Fibroblast of skin of right biceps (primary cell): ENCODE measurements at places on chromosomes 1 and 21.
A peak's percentile ranks its signal among the peaks of the same experiment; 100 is the strongest.

- no peak for DNase-seq
Observed at GRCh38 chr21:38942748-38943211, 137.1 kb downstream of the ETS2 start.

DNA sequence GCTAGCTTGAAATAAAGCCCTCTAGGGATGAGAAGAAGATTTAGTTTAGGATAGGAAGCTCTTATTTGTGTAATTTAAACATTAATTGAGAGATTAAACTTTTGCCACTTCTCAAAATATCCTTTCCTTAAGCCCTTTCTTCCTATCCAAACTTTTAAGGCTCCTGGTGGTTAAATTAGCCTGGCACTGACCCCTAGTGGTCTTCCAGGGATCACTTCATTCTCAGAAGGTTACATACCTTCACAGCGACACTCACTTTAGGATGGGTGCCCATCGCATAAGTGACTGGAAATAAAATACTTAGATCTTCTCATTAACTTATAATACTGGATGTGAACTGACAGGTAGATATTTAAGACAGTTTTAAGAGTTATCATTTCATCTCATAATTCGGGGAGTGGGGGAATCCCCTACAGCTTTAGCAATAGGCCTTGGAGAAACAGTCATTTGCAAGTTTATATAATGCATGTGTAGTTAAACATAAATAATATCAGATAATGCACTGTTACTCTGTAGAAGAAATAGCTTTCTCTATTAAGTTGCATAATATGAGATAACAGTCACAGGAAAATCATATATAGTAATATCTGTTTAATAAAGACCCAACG is 7.4 kb downstream of the LHX9 start:
- peak; percentile 55 for DNase-seq

- DNase-seq = peak; percentile 53
Observed at GRCh38 chr1:57422271-57423134, 1.4 kb downstream of the DAB1 start.

GRCh38 chr1:232923739-232924386 is 26.5 kb upstream of the NTPCR start:
- peak; percentile 77 for DNase-seq

GRCh38 chr1:232568906-232569553 is 60.9 kb downstream of the SIPA1L2 start:
- no peak for DNase-seq

- peak; percentile 47 for DNase-seq
Observed at GRCh38 chr1:114979278-114979891, 50.2 kb upstream of the TSHB start.

DNA sequence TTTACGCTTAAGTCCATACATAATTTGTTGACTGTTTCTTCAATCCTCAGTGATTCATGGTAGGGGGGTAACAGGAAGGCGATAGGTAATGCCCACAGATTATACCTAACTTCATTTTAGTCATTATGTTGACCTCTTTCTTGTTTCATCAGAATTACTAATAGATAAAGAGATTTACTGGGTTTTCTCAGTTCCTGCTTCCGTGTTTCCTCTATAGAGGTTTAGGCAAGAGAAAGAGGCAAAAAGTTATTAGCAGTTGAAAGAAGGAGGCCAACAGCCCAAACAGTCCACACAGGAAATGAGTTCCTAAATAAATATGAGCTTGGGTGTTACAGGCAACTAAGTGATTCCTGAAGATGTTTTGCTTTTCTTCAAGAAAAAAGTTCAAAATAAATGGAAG is 17.9 kb upstream of the CLCA1 start:
- DNase-seq = no peak
